ENCODE measurements at places on chromosomes 3 and 15. TPM values are rescaled to one million over a fixed set of nuclear protein-coding genes. Genes with fewer than 3 reads are reported as not detected.

- DNase-seq, result no peak
- H3K36me3 ChIP-seq, result no peaks in the 10 kb centered on the region
- H3K4me1 ChIP-seq, result peaks cover 3% of the 10 kb centered on the region
- H3K27me3 ChIP-seq, result no peaks in the 10 kb centered on the region
- H3K4me3 ChIP-seq, result no peak overlapping the region
These were observed 135.0 kb downstream of the SATB1 start for GRCh38 chr3:18290157-18290556.

GRCh38 chr3:191301017-191301416, 28.2 kb upstream of the CCDC50 start:
- H3K4me1 ChIP-seq, result peaks cover 70% of the 10 kb centered on the region
- H3K27me3 ChIP-seq, result no peaks in the 10 kb centered on the region
- H3K27ac ChIP-seq, result peak overlapping the region; percentile 85
- no peak overlapping the region for H3K4me3 ChIP-seq

- no peak overlapping the region for H3K4me3 ChIP-seq
- H3K4me1 ChIP-seq, result no peaks in the 10 kb centered on the region
- H3K36me3 ChIP-seq, result no peaks in the 10 kb centered on the region
- DNase-seq, result no peak
- no peaks in the 10 kb centered on the region for H3K27me3 ChIP-seq
- H3K27ac ChIP-seq, result no peak overlapping the region
These were observed 147.4 kb downstream of the CMSS1 start for GRCh38 chr3:99965077-99965476.

GRCh38 chr15:62164014-62164395, 1.1 kb downstream of the C2CD4B start:
- peaks cover 8% of the 10 kb centered on the region for H3K4me1 ChIP-seq
- no peak for DNase-seq
- no peak overlapping the region for H3K27ac ChIP-seq
- no peaks in the 10 kb centered on the region for H3K36me3 ChIP-seq
- H3K4me3 ChIP-seq, result no peak overlapping the region

GRCh38 chr15:59410391-59410896, 27.5 kb upstream of the FAM81A start:
- H3K4me1 ChIP-seq, result peaks cover 83% of the 10 kb centered on the region
- H3K27me3 ChIP-seq, result no peaks in the 10 kb centered on the region
- H3K36me3 ChIP-seq, result no peaks in the 10 kb centered on the region
- no peak for DNase-seq
- no peak overlapping the region for H3K4me3 ChIP-seq

GRCh38 chr3:17749705-17750293, 7.4 kb upstream of the TBC1D5 start:
- H3K27ac ChIP-seq, result peak overlapping the region; percentile 81
- no peaks in the 10 kb centered on the region for H3K27me3 ChIP-seq
- no peaks in the 10 kb centered on the region for H3K36me3 ChIP-seq
- DNase-seq, result peak; percentile 39
- peak overlapping the region; percentile 31 for H3K4me3 ChIP-seq

GRCh38 chr3:87997298-87997697, 61.5 kb downstream of the CGGBP1 start:
- no peaks in the 10 kb centered on the region for H3K36me3 ChIP-seq
- no peaks in the 10 kb centered on the region for H3K27me3 ChIP-seq
- peaks cover 12% of the 10 kb centered on the region for H3K4me1 ChIP-seq
- peak overlapping the region; percentile 63 for H3K27ac ChIP-seq

- H3K27ac ChIP-seq, result no peak overlapping the region
- DNase-seq, result no peak
- no peaks in the 10 kb centered on the region for H3K36me3 ChIP-seq
- H3K4me1 ChIP-seq, result no peaks in the 10 kb centered on the region
These were observed 244.4 kb upstream of the TLE3 start for GRCh38 chr15:70342141-70342540.

DNA sequence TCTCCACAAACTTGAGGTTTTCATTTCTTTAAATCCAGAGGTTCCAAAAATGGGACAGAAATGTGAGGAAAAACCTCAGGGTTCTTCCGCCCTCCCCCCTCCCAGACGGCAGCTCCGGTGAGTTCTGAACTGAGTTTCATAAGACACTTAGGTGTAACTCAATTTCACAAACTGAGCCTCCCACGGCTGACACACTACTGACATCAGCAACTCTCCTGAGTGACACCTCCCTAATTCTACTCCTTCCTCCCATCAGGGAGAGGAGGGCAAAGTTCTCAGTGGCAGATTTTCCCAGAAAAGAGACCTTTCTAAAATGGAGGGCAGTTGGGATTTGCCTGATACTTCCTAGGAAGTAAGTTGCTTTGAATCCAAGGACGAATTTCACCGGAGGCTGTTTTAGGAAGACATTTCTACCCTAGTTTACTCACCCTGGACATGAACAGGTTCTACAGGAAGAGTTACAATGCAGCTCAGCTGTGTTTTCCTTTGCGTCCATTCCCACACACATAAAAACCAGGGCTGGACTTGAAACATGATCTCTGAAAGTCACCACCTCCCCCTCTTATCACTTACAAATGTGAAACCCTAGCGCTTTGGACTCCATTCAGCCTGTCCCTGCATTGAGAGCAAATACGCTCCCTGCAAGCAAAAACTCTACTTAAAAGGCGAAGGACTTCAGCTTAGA, 78.1 kb upstream of the LMOD3 start:
- H3K27me3 ChIP-seq, result no peaks in the 10 kb centered on the region
- no peak overlapping the region for H3K27ac ChIP-seq
- no peaks in the 10 kb centered on the region for H3K4me1 ChIP-seq
- no peak overlapping the region for H3K4me3 ChIP-seq

- no peak overlapping the region for H3K4me3 ChIP-seq
- no peaks in the 10 kb centered on the region for H3K27me3 ChIP-seq
- DNase-seq, result no peak
- H3K4me1 ChIP-seq, result peaks cover 6% of the 10 kb centered on the region
- H3K27ac ChIP-seq, result no peak overlapping the region
- H3K36me3 ChIP-seq, result peaks cover 2% of the 10 kb centered on the region
These were observed 62.7 kb downstream of the KLHL6 start for GRCh38 chr3:183492849-183493179.

DNA sequence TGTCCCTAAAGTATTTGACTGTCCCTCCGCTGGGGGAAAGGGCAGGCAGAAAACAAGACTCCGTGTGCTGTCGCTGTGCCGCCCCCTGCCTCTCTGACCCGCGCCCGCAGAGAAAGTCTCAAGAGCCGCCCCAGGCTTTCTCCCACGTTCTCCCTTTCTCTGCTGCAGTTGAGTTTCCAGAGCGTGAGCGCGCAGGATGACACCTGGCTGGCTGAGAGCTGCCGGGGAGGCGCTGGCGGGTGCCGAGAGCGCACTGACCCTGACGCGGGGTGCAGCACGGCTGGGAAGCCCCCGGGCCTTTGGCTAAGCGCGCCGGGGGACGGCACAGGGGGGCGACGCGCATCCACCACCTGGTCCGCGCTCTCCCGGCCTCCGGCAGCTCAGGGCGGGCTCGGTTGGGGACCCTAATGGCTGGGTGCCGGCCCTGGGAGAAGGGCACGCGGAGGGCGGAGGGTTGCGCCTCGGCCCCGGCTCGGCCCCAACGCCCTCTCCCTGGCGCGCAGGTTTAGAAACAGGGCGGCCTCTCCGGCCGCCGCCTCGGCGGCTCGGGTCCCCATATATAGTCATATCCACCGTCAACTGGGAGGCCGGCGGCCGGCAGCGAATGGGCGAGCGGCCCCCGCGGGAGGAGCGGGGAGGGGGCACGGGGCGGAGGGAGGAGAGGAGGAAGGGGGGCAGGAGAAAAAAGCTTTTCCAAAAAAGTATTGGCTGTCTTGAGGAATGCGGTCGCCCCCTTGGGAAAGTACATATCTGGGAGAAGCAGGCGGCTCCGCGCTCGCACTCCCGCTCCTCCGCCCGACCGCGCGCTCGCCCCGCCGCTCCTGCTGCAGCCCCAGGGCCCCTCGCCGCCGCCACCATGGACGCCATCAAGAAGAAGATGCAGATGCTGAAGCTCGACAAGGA, at the start of gene TPM1:
Gene TPM1 (plus strand): TSS at position 774 of the 903 bp plus-strand sequence. CDS start 83 bp downstream, at position 857.
- H3K4me3 ChIP-seq, result peak within 1 kb of the TSS; percentile 6
- no peaks in the 10 kb centered on the region for H3K36me3 ChIP-seq
- H3K27me3 ChIP-seq, result peaks cover 40% of the 10 kb centered on the region

DNA sequence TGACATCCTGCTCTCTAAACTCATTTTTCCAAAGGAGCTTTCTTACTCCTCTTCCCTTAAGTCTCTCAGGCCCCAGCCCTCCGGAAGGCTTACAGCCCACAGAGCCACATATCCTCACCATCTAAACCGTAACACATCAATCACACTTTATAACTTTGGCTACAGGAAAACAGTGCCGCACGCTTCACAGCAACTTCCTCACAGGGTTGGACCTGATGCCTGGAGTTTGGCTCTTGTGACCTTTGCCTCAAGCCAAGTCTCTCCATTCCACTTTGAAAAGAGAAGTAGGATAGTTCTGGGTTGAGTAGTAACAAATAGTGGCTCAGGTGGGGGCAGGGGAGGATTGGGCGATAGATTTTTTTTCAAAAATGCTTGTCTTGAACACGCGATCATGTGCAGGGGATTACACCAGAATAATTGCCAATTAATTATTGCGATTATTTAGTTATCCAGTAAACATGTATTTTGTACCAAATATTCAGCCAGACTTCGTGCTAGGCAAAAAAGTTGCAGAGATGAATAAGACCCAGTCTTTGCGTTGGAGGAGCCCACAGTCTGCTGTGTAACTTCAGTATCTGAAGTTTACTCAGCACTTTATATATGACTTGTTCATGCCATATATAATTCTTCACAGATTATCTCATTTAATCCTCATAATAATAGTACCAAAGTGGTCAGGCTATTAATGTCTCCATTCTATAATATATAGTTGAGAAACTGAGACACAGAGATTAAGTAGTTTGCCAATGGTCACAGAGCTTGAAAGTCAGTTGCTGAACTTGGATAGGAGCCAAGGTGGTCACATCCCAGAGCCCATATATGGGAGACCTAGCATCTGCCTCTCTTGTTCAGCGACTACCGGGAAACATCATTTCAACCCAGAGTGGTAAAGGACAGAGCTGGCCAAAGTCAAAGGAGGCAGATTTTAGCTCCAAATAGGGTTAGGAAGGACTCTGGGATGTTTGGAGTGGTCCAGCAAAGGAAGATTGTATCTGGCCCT, 2.4 kb upstream of the ETV5 start:
- H3K27ac ChIP-seq, result no peak overlapping the region
- H3K27me3 ChIP-seq, result peaks cover 22% of the 10 kb centered on the region
- peaks cover 41% of the 10 kb centered on the region for H3K4me1 ChIP-seq
- H3K4me3 ChIP-seq, result no peak overlapping the region
- peak; percentile 36 for DNase-seq

DNA sequence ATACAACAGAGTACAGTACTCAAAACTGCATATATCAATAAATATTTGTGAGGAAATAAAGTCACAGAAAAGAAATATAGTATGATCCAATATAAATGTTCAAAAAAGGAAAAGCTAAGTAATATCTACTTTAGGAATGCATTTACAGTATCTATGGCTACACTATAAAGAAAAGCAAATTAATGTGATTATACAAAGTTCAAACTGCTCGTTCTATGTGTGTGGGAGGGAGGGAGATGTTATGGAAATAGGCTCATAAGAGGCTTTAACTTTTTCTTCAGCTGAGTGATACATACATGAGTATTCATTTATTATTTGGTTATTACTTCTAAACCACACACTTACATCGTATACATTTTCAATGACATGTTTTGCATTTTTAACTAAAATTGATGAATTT, 377.7 kb upstream of the AGTR1 start:
- no peaks in the 10 kb centered on the region for H3K36me3 ChIP-seq
- no peak overlapping the region for H3K27ac ChIP-seq
- no peaks in the 10 kb centered on the region for H3K4me1 ChIP-seq
- H3K4me3 ChIP-seq, result no peak overlapping the region

DNA sequence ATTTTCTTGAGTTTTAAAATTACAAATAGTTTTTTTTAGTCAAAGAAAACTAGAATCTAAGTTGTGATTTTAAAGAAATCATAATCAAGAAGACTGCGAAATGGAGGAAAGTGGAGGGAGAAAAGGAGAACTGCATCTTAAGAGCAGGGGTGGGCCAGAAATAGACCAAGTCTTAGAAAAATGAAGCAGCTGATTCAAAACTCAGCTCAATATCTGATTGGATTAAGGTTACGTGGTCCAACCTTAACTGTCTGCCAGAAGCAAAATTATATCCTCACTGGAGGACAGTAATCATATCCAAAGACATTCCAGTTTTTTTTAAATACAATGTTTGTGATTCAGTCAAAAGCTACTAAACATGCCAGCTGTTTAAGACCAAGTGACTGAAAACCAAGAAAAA, 41.4 kb downstream of the CHSY1 start:
- H3K27ac ChIP-seq, result no peak overlapping the region
- H3K36me3 ChIP-seq, result no peaks in the 10 kb centered on the region
- H3K4me1 ChIP-seq, result peaks cover 4% of the 10 kb centered on the region

- H3K4me3 ChIP-seq, result no peak overlapping the region
- H3K27me3 ChIP-seq, result no peaks in the 10 kb centered on the region
- H3K36me3 ChIP-seq, result no peaks in the 10 kb centered on the region
- no peak for DNase-seq
These were observed 22.2 kb upstream of the FBN1 start for GRCh38 chr15:48667701-48668100.

- H3K4me3 ChIP-seq, result no peak overlapping the region
- H3K4me1 ChIP-seq, result no peaks in the 10 kb centered on the region
- no peak for DNase-seq
- H3K27ac ChIP-seq, result no peak overlapping the region
- no peaks in the 10 kb centered on the region for H3K36me3 ChIP-seq
- H3K27me3 ChIP-seq, result no peaks in the 10 kb centered on the region
These were observed 99.1 kb upstream of the CHMP2B start for GRCh38 chr3:87128006-87128405.

GRCh38 chr3:127744253-127744815, 71.6 kb downstream of the ABTB1 start:
- no peaks in the 10 kb centered on the region for H3K36me3 ChIP-seq
- no peak overlapping the region for H3K4me3 ChIP-seq
- H3K27me3 ChIP-seq, result no peaks in the 10 kb centered on the region
- no peaks in the 10 kb centered on the region for H3K4me1 ChIP-seq

- H3K4me3 ChIP-seq, result no peak overlapping the region
- no peak for DNase-seq
- H3K27ac ChIP-seq, result no peak overlapping the region
- no peaks in the 10 kb centered on the region for H3K27me3 ChIP-seq
- H3K4me1 ChIP-seq, result no peaks in the 10 kb centered on the region
These were observed 18.5 kb downstream of the SHQ1 start for GRCh38 chr3:72829701-72830100.

- DNase-seq, result no peak
- H3K27me3 ChIP-seq, result no peaks in the 10 kb centered on the region
- H3K4me1 ChIP-seq, result peaks cover 9% of the 10 kb centered on the region
- no peaks in the 10 kb centered on the region for H3K36me3 ChIP-seq
- no peak overlapping the region for H3K27ac ChIP-seq
These were observed 272.4 kb downstream of the THRB start for GRCh38 chr3:24222165-24222805.

GRCh38 chr15:80777137-80777536, 2.0 kb upstream of the CEMIP start:
- no peak overlapping the region for H3K27ac ChIP-seq
- DNase-seq, result no peak
- H3K36me3 ChIP-seq, result no peaks in the 10 kb centered on the region
- peaks cover 14% of the 10 kb centered on the region for H3K4me1 ChIP-seq
- H3K27me3 ChIP-seq, result no peaks in the 10 kb centered on the region

The CLDN16 gene
- not detected for total RNA-seq

The SLC28A2 gene
- not detected for total RNA-seq

The COL8A1 gene
- 0.12 TPM for total RNA-seq

The CORO2B gene
- total RNA-seq, result 11.3 TPM

The NME9 gene
- total RNA-seq, result not detected

The NEK10 gene
- total RNA-seq, result 0.49 TPM

The GOLGA8R gene
- 4.8 TPM for total RNA-seq

The CYP8B1 gene
- total RNA-seq, result not detected

The EFCAB12 gene
- total RNA-seq, result 6.2 TPM

The KCNMB2 gene
- not detected for total RNA-seq

The C3orf49 gene
- total RNA-seq, result not detected

All from B cell (primary cell).